Suppressor macrophage treated with lipopolysaccharide for 4 hours (primary cell): ENCODE measurements at places on chromosomes 2 and 18.

DNA sequence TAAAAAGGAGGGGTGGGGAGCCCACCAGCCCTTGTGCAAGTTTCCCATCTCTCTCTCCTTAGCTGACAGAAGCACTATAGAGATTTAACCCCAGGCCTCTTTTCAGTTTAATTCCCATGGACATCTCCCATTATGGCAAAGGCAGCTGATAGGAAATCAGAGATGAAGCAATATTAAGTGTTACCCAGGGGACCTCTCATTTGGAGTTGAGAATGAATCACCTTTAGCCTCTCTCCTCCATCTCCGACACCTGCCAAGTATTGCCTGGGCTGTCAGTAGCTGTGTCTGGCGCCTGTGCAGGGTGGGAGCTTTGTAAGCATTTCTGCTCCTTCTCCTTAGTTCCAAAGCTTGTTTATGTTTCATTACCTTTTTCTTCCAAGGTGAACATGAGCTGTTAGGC is 109.0 kb downstream of the AQP4 start:
- no peak for DNase-seq

GRCh38 chr2:237299906-237300305 is 114.1 kb downstream of the COL6A3 start:
- no peak for DNase-seq

DNA sequence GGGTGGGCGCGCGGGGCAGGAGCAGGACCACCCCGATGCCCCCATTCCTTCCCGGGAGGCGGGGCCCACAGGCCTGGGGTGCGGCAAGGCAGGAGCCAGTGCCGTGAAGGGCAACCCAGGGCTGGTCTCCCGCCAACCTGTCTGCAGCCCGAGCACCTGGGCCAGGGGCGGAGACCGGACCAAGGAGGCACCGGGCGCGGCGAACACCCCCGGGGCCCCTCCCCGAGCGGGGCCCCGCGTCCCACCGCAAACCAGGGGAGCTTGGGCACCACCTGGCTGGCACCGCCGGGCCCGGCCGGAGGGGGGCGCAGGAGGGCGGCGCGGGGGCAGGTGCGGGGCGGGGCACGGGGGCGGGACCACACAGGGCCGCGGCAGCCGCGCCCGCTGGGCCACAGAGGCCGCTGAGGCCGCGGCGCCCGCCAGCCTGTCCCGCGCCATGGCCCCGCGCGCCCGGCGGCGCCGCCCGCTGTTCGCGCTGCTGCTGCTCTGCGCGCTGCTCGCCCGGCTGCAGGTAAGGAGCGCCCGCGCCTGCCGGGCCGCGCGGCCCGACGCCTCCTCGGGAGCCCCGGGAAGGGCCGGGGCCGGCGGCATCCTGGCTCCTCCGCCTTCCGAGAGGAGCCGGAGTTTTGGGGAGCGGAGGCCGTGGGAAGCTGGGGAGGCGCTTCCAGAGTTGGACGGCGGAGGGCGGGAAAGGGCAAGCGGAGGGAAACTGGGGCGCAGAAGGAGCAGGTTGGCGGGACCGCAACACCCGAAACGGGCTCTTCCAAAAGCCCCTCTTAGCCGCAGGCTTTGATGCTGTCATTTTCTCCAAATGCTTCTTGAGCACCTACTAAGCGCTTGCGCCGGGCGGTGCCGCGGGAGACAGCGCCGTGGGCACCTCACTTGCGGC is at the start of gene TNFRSF11A:
Gene TNFRSF11A (plus strand): TSS at position 394 of the 889 bp plus-strand sequence. CDS start 43 bp downstream, at position 437.
- peak; percentile 61 for DNase-seq

DNA sequence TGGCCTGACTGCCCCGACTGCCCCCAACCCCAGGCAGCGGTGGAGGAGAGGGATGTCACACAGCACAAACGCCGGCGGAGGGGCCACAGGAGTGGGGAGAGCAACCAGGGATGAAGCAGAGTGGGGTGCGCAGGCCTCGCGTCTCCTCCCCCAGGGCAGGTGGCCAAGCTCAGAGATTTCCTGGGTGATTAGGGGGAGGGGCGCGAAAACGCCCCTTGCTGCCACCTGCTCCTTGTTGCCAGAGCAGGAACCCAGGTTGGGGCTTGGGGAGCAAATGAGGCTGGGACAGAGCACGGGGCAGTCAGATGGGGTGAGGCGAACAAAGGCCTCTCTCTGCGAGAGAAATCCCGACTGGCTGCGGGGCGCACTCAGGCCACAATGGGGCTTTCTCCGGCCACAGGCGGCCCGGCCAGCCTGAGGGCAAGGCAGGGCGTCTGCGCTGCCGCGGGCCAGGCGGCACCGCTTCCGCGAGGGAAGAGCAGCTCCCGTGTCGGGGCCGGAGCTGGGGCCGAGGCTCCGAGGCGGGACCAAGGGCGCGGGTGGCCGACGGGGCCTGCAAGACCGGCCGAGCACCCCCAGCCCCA is 11.5 kb downstream of the TEX44 start:
- no peak for DNase-seq

DNA sequence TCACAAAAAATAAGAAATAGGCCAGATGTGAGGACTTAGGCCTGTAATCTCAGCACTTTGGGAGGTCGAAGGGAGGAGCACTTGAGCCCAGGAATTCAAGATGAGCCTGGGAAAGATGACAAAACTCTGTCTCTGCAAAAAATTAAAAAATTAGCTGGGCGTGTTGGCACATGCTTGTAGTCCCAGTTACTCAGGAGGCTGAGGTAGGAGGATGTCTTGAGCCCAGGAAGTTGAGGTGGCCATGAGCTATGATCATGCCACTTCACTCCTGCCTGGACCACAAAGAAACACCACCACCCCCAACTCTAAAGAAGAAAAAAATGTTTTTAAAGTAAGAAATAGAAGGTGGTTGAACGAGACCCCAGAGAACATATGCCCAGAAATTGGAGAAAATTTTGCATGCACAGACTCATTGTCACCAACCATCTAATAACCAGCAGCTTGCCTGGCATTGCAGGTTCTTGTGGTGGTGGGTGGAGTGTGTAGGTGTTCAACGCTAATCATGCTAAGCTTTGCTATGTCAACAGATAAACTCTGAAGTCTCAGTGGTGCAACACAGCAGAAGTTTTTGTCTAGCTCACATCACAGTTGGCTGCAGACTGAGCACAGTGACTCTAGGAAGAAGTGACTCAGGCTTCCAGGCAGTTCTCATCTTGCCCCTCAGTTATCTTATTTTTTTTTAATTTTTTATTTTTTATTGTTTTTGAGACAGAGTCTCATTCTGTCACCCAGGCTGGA is 18.6 kb downstream of the ARL4C start:
- no peak for DNase-seq

DNA sequence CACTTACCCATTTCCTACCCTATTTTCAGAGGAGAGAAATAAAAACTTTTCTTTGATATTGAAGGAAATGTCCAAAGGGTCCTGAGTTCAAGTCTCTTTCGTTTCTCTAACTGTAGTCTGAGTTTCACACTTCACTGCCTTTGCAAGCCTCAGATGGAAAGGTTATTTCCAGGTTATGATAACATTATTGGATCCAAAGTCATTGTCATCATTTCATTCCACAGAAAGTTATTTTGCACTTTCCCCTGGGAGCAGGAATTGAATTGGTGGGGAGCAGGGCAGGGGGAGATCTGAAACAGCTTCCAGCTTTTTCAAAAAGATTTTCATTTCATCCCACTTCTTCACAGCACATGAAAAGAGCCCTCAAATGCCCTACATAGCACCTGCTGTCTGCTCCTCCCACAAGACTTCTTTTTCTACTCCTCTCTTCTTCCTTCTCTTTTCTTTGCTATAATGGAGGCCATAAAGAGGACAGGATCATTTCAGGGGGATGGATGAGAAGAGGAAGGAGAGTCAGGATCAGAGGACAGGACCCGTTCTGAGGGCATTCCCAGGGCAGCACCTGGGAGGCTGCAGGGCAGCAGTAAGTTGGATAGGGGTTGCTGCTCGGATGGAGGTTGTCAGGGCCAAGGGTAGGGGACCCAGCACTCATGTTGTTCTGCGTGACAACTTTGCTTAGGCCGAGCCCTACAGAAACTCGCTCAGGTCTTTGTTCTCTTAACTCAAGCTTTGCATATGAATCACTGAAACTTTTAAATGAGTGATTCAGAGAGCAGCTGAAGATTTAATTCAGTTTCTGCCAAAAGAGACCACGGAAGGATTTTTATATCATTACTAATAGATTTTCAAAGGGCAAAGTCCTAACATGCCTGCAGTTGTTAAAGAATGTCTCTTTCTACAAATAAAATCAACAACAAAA is 11.4 kb upstream of the GALNT5 start:
- DNase-seq = no peak

DNA sequence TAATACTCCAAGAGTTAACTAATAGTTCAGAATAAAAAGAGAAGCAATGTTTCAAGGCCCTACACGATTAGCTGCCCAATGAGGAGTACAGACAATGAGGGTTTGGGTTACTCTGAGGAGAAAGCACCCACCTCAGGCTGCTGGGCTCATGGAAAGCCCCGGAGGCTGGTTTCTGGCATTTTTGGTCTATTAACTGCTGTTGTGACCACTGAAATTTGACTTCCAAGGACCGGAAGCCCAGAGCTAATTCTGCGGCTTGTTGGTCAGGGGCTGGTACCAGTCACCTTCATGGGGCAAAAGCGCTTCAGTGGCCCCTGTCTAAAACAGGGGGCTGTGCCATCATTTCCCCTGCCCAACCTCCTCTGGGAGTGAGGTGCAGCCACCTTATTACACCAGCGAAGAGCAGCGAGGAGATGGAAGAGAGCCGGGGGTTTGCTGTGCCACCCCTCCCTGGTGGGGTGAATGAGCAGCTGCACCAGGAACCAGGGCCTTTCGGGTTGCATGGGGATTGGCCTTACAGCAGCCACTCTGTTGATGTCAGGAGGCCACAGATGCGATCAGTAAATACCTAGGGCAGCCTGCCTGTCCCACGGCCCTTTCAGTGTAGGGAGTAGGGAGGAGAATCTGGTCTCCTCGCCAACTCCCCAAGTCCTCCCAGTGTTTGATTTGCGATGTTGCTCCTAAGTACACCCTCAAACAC is 131.3 kb downstream of the CELF4 start:
- DNase-seq = no peak

- no peak for DNase-seq
Observed at GRCh38 chr2:210527286-210527685, 29.1 kb upstream of the CPS1 start.
